ENCODE measurements at places on chromosomes 11 and 22. TPM values are rescaled to one million over a fixed set of nuclear protein-coding genes. Genes with fewer than 3 reads are reported as not detected.
A peak's percentile ranks its signal among the peaks of the same experiment; 100 is the strongest.

The EWSR1 gene
- 180 TPM for total RNA-seq

The CALCB gene
- total RNA-seq, result not detected

The IL10RA gene
- total RNA-seq, result 30.7 TPM

The KRTAP5-11 gene
- not detected for total RNA-seq

The GAB2 gene
- 43.3 TPM for total RNA-seq

The MED17 gene
- total RNA-seq, result 29.3 TPM

DNA sequence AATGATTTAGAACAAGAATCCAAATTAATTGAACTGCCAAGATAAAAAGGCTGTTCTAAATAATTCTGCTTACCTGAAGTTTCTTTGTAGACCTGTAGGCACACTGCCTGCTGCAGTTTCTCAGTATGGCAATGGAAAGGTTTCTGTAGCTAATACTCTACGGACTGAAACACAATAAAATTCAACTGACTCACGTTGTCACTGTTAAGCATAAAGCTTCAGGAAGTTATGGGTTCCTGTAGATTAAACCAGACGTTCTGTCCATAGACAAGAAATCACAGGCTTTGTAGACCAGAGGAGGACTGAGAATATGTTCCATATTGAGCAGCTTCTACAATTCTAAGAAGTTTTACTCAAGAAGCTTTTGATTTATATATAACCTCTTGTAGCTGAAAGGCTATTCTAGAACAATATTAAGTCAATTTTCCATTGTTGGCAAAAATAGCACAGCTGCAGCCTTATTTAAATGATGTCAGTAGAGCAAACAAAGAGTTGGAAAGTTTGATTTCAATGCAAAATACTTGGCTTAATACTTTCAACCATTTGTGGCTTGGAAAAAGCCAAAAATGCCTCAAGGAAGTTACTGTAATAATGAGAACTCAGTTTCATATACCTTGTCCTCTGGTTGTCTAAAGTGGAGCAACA lies at the start of gene GLYATL2:
GLYATL2 (minus strand) TSS at position 344 of the 645 bp plus-strand sequence. CDS start 5,092 bp downstream, outside the sequence.
- H3K4me3 ChIP-seq, result no peak within 1 kb of the TSS
- H3K36me3 ChIP-seq, result no peaks in the 10 kb centered on the region
- H3K4me1 ChIP-seq, result no peaks in the 10 kb centered on the region
- H3K27me3 ChIP-seq, result no peaks in the 10 kb centered on the region

DNA sequence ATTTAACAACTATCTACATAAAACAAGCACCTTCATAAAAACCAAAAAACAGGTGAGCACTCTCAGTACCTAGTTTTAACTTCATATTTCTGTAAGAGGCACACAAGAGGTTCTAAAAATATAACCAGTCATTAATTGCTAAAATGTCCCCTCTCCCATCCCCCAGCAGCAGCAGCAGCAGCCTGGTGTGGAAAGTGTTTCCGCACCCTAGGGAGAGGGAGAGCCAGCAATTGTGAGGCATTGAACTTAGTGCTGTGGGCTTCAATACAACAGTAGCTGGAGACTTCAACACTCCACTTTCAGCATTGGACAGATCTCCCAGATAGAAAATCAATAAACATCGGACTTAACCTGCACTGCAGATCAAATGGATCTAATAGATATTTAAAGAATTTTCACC lies 1158.5 kb downstream of the JRKL start:
- DNase-seq, result no peak
- no peaks in the 10 kb centered on the region for H3K27me3 ChIP-seq

DNA sequence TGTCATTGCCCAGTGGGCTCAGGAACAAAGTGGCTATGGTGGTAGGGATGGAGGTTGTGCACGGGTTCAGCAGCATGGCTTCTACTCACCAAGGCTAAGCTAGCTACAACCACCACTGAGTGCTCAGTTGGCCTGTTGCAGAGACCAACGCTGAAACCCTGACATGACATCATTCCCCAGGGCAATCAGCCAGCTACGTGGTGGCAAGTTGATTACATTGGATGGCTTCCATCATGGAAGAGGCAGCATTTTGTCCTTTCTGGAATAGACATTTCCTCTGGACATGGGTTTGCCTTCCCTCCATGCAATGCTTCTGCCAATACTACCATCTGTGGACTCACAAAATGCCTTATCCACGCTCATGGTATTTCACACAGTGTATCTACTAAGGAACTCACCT lies 634.3 kb downstream of the OPCML start:
- no peaks in the 10 kb centered on the region for H3K4me1 ChIP-seq
- H3K4me3 ChIP-seq, result no peak overlapping the region
- no peaks in the 10 kb centered on the region for H3K27me3 ChIP-seq
- no peak overlapping the region for H3K27ac ChIP-seq

DNA sequence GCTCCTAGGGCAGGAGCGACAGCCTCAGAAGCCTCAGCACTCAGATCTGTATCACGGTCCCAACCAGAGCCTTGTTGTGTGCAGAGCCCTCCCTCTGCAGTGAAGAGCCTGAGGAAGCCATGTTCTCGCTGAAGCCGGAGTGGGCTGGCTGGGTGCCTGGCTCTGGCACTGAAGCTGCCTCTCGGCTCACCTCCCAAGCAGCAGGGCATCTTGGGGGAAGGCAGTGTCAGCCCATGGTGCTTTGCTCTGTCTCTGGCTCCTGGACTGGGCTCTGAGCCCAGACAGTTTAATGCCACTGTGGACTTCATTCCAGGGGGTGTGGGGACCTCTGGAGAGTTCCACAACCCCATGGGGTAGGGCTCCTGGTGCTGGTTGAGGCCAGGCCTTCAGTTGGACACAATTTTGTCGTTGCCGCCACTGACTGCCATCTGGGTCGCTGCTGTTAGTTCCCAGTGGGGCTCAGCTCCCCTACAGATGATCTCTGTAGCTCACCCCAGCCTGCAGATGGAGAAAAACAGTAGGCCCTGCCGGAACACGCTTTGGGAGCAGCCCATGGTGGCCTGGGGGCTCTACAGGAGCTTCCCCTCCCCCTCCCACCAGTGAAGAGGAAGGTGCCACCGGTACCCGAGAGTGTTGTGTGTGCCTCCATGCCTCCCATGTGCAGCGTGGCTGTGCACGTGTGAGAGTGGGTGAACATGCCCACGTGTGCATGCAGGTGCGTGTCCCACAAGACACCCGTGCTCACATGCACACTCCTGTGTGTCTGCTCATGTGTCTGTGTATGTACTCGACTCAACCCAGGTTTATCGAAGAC lies 86.5 kb upstream of the B3GAT1 start:
- no peaks in the 10 kb centered on the region for H3K27me3 ChIP-seq
- no peak overlapping the region for H3K27ac ChIP-seq
- no peaks in the 10 kb centered on the region for H3K36me3 ChIP-seq
- no peaks in the 10 kb centered on the region for H3K4me1 ChIP-seq

GRCh38 chr11:113134626-113135025 lies 173.4 kb downstream of the NCAM1 start:
- no peaks in the 10 kb centered on the region for H3K4me1 ChIP-seq
- H3K4me3 ChIP-seq, result no peak overlapping the region
- no peak overlapping the region for H3K27ac ChIP-seq
- no peaks in the 10 kb centered on the region for H3K36me3 ChIP-seq
- no peaks in the 10 kb centered on the region for H3K27me3 ChIP-seq

- no peaks in the 10 kb centered on the region for H3K4me1 ChIP-seq
- no peak for DNase-seq
- H3K27me3 ChIP-seq, result no peaks in the 10 kb centered on the region
- no peaks in the 10 kb centered on the region for H3K36me3 ChIP-seq
- H3K27ac ChIP-seq, result no peak overlapping the region
These were observed 711.6 kb downstream of the METTL15 start for GRCh38 chr11:28819741-28820140.

DNA sequence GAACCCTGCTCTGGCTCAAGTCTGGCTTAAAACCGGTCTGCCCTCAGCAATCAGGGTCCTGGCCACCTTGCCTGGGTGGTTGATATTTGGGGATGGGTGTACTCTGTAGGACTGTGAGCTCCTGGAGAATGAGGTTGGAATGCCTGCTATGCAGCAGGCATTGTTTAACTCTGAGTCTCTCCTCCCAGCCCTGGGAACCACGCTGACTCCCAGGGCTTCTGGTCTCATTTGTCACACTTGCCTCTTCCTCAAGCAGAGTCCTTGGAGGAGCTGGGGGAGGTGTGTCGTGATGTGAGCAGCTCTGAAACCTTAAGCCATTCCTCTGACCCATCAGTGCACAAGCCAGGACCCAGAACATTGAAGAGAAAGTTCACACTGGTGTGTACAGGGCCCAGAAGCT lies 340.1 kb downstream of the MN1 start:
- no peak overlapping the region for H3K27ac ChIP-seq
- H3K27me3 ChIP-seq, result no peaks in the 10 kb centered on the region
- no peaks in the 10 kb centered on the region for H3K4me1 ChIP-seq
- no peak for DNase-seq
- H3K4me3 ChIP-seq, result no peak overlapping the region
- H3K36me3 ChIP-seq, result no peaks in the 10 kb centered on the region

- peak overlapping the region; percentile 88 for H3K27ac ChIP-seq
- no peaks in the 10 kb centered on the region for H3K27me3 ChIP-seq
- no peak overlapping the region for H3K4me3 ChIP-seq
- no peaks in the 10 kb centered on the region for H3K36me3 ChIP-seq
These were observed 11.3 kb upstream of the TREH start for GRCh38 chr11:118690553-118691304.

DNA sequence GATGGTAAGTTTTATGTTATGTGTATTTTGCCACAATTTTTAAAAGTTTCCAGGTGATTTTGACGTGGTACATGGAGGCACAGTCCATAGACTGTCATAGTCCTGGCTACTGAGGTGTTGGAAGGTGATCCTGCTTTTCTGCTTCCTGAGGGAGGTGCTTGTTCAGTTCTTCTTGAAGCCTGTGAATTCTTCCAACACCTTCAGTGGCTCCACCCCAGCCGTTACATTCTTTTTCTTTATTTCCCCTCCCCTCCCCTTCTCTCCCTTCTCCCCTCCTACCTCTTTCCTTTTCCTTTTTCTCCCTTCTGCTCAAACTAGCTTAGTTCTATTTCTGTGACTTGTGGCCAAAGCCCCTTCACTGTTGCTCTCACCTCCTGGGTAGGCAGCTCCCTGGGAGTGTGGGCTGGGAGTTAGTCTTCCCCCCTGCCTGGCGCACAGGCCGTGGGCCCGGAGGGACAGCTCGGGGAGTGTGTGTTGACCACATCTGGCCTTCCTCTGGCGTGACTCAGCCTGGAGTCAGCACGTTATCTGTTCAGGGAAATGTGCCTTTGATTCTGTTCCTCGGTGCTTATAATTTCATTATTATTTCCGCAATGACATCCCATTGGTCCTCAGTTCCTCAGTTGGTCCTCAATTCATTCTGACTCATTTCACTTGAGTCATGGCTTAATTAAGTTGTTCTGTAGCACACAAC lies 566.2 kb downstream of the TBC1D22A start:
- no peaks in the 10 kb centered on the region for H3K4me1 ChIP-seq
- peak; percentile 68 for DNase-seq
- no peak overlapping the region for H3K27ac ChIP-seq
- no peaks in the 10 kb centered on the region for H3K36me3 ChIP-seq
- no peak overlapping the region for H3K4me3 ChIP-seq

- H3K27ac ChIP-seq, result no peak overlapping the region
- H3K4me1 ChIP-seq, result no peaks in the 10 kb centered on the region
- H3K27me3 ChIP-seq, result no peaks in the 10 kb centered on the region
- no peak overlapping the region for H3K4me3 ChIP-seq
These were observed 204.2 kb upstream of the TBCEL start for GRCh38 chr11:120819437-120820365.

DNA sequence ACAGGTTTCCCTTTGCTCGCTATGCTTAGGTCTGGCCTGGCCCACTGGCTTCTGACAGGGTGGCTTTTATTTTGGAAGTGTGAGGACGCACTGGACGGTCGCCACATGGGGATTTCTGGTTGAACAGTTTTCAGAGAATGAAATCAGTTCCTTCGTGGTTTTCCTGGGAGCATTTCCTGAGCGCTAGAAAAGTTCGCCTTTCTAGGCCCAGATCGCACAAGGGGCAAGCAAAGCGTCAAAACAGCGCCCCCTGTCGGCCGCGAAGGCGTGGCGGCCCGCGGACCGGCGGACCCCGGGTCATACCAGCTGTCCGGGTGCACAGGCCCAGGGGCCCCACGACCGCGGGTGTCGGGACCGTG lies 12.7 kb upstream of the CYP2R1 start:
- H3K27ac ChIP-seq, result no peak overlapping the region
- peak; percentile 83 for DNase-seq
- no peaks in the 10 kb centered on the region for H3K27me3 ChIP-seq
- H3K36me3 ChIP-seq, result no peaks in the 10 kb centered on the region
- H3K4me3 ChIP-seq, result peak overlapping the region; percentile 55

GRCh38 chr11:4636962-4637661 lies at the start of gene OR51D1:
Gene OR51D1, plus strand, starts transcription at chr11:4637477. Its CDS starts 2,314 bp downstream, at chr11:4639791.
- no peak within 1 kb of the TSS for H3K4me3 ChIP-seq
- H3K36me3 ChIP-seq, result no peaks in the 10 kb centered on the region
- no peak within 1 kb of the TSS for H3K27ac ChIP-seq
- peak; percentile 69 for DNase-seq
- no peaks in the 10 kb centered on the region for H3K27me3 ChIP-seq

DNA sequence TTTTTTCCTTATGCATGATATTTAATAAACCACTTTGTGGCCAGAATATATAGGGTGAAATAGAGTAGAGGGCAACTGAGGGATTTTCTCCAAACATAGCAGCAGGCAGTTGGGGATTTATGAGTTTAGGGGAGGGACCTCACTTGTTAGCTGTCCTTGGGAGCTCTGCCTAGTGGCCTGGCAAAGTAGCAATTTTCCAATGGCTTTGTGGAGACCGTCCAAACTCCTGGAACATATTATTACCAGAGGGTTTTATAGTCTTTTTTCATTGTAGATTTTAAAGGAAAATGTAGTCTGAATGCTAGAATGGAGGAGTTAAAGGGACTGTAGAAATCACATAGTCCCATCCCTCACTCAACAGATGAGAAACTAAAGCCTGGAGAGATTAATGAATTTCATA lies 32.3 kb downstream of the AMOTL1 start:
- H3K27me3 ChIP-seq, result no peaks in the 10 kb centered on the region
- no peaks in the 10 kb centered on the region for H3K4me1 ChIP-seq
- no peak overlapping the region for H3K27ac ChIP-seq
- H3K36me3 ChIP-seq, result peaks cover 13% of the 10 kb centered on the region
- DNase-seq, result no peak

GRCh38 chr22:23856721-23857605 lies 712 bp upstream of the SLC2A11 start:
- H3K27me3 ChIP-seq, result no peaks in the 10 kb centered on the region
- peaks cover 24% of the 10 kb centered on the region for H3K4me1 ChIP-seq
- peak overlapping the region; percentile 60 for H3K4me3 ChIP-seq
- H3K36me3 ChIP-seq, result no peaks in the 10 kb centered on the region

DNA sequence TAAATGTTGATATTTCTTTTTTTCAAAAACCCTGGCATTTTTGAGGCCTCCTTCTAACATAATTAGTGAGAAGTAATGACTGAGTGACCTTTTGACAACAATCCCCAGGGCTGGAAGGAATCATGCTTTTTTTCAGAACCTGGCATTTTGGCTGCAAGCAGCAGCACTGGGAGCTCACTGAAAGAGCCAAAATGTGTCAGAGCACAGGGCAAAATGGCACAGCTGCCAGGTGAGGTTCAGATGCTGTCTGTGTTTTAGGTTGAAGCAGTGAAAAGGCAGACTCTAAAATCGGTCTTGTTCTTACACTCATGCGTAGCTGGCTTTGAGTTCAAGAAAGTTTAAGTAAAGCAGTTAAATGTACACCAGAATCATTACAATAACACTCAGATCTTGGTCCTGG lies 1063.8 kb downstream of the DLG2 start:
- no peak for DNase-seq
- H3K27ac ChIP-seq, result no peak overlapping the region
- no peaks in the 10 kb centered on the region for H3K27me3 ChIP-seq
- H3K4me1 ChIP-seq, result no peaks in the 10 kb centered on the region
